ENCODE measurements at places on chromosomes 3 and 15.
A peak's percentile ranks its signal among the peaks of the same experiment; 100 is the strongest.

DNA sequence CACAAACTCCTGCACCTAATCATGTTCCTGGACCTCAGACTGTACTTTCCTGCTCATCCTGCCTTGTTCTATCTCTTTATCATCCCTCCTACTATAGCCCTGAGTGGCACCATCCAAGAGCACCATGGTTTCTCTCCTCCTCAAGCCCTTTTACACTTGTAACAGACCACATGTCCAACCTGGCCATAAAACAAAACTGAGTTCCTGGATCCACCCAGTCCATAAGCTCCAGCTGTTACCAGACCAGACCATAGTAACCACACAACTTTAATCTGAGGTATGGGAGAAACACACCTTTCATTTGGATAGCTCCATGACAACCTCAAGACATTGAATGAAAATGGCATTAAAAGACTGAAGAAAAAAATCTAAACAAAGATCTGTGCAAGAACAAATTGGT is 9.1 kb downstream of the TM4SF18 start:
- no peak for DNase-seq

DNA sequence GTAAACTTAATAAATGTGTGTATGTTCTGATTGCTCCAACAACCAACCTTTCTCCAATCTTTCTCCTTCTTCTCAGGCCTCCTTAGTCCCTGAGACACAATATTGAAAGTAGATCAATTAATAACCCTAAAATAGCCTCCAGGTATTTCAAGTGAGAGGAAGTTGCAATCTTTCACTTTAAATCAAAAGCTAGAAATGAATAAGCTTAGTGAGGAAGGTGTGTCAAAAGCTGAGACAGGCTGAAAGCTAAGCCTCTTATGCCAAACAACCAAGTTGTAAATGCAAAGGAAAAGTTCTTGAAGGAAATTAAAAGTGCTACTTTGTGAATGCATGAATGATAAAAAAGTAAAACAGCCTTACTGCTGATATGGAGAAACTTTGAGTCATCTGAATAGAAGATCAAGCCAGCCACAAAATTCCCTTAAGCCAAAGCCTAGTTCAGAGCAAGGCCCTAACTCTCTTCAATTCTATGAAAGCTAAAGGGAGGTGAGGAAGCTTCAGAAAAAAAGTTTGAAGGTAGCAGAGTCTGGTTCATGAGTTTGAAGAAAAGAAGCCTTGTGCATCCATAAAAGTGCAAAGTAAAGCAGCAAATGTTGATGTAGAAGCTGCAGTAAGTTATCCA is 38.6 kb downstream of the CCDC80 start:
- no peak for DNase-seq

GRCh38 chr15:27993996-27994780 is 104.9 kb downstream of the OCA2 start:
- DNase-seq = no peak

GRCh38 chr3:129536374-129536667 is 6.7 kb upstream of the H1-8 start:
- DNase-seq = no peak

DNA sequence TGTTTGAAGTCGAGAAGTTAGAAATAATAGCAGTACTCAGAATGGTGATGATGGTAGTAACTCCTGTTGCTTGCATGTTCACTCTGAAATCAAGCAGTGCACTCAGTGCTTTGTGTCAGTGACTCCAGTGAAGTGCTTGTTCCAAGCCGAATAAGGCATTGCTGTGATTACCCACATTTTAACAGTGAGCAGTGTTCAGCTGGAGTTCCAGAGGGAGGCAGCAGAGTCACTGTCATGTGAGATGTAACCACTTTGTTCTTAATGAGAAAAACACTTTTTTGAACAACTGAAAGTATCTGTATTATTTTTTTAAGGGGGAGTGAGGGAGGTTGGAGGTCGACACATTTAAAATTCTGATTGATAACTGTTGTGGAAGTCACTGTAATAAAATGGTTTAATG is 3.7 kb downstream of the MDFIC2 start:
- DNase-seq = no peak

GRCh38 chr3:52707585-52707984 is 1.7 kb downstream of the SPCS1 start:
- no peak for DNase-seq

DNA sequence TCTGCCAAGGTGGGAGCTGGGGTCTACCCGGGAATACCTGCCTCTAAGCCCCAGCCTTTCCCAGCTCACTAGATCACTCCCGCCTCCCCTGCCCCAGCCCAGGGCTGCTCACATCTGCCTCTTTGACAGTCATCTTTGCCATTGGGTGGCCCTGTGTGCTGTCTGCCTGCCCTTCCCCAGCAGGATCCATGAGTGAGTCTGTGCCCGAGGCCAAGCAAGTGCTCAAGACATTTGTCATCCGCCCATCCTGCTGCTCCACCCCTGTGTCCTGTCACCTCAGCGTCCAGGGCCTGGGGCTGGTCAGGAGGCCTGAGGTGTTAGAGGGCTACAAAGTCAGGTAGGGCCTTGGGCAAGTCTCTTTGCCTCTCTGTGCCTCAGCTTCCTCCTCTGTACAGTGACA is 89.4 kb downstream of the LSM3 start:
- no peak for DNase-seq

- no peak for DNase-seq
These were observed 1.5 kb downstream of the ITGB5 start for GRCh38 chr3:124885466-124886167.

GRCh38 chr3:127816783-127817405 is 5.4 kb downstream of the MGLL start:
- peak; percentile 35 for DNase-seq
